ENCODE measurements at places on chromosomes 16 and 17.

DNA sequence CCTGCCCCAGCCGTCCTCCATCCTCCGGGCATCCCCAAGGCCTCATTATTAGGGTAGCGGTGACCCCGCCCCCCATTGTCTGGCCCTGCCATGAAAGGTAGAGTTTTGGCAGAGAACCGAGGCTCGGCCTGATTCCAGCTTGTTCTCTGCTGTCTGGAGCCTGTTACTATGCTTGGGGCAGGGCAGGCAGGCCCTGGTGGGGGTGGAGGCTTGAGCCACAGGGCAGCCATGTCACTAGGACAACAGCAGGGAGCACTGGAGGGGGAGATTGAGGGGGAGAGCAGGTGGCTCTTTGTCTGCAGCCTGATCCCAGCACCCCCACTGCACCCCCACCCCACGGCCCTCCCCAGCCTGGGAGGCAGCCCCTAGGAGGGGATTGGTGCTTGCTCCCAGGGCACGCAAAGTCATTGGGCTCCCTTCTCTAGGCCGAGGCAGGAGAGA, 15.4 kb downstream of the RHBDL3 start:
- DNase-seq, result no peak

GRCh38 chr17:17321356-17322025, 18.3 kb downstream of the NT5M start:
- no peak for DNase-seq

DNA sequence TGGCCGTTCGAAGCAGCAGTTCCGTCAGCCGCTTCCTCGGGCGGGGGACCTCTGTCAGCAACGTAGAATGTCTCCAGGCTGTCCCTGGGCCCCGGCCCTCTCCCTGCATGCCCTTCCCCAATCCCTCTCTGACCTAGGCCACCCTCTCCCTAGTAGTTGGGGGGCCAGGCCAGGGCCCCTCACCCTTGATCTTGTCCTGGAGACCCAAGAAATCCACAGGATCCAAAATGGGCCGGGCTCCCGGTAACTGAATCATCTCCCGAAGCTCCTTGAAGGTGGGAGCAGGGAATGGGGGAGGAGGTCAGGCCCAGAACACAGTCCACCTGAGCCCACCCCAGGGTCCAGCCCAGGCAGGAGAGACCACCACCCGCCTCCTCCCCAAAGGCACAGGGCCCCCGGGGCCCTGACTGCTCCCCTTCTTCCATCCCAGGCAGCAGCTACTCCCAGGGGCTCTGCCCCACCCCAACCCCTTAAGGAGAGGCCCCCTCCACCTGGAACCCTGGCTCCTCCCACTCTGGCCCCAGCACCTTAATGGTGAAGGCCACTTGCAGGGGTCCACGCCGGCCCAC, 4.7 kb upstream of the GRIN2C start:
- no peak for DNase-seq

DNA sequence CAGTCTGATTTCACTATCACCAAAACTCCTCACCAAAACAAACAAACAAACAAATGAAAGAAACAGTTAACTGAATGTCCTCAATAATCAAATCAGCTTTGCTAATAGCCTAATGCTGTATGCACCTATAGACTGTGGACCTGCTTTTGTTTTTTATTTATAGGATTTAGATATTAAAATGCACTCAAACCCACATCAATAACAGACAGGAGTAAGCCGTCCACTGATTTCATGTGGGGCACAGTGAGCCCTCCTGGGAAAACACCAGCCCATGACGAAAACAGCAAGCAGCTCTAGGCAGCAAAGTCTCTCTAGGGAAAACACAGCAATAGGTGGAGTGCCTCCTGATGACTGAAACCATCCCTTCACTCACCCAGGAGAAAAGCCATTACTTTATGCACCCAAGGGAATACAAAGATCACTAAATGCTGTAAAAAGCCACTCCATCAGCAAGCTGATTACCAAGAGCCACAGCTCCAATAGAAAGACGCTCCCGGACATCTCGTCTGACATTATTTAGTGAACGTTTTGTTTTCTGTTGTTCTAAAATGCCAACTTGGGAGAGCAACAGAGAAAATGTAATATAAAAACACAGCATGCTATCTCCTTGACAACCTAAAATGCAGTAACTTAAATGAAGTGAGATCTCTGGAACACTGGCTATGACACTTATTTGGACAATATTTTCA, 47.8 kb downstream of the ANKFY1 start:
- no peak for DNase-seq

- DNase-seq, result no peak
These were observed 4.8 kb downstream of the SRCIN1 start for GRCh38 chr17:38600906-38601305.

- no peak for DNase-seq
These were observed 100.2 kb downstream of the CYLD start for GRCh38 chr16:50842013-50842505.

DNA sequence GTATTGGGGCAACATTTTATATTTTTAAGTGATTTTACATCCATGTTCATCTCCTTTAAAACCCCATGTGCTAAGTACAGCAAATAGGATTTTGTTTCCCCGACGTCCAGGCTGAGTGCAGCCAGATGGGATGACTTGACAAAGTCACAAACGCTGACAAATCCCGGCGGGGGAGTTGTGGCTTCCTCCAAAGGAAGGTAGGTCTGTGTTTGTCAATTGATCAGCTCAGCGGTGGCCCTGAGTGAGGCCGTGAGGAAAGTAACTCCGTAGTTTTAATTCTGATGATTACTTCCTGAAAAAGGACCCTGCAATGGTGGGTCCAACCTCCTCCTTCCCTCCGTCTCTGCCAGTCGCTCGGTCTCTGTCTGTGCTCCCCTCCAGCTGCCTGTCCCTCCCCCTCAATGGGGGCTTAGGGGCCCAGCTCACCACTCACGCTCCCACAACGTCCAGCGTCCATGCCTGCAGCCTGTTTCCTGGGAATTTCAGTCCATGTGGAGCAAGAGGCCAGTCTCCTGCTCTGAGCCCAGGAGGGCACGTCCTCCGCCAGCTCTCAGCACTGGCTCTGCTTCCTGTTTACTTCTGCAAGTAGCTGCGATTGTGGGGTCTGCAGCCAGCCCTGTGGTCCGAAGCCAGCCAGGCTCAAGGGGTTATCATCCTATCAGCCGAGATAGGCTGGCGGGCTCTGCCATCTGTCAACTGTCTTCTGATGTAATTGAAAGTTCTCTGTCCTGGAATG, 209.4 kb upstream of the FOXF1 start:
- no peak for DNase-seq

DNA sequence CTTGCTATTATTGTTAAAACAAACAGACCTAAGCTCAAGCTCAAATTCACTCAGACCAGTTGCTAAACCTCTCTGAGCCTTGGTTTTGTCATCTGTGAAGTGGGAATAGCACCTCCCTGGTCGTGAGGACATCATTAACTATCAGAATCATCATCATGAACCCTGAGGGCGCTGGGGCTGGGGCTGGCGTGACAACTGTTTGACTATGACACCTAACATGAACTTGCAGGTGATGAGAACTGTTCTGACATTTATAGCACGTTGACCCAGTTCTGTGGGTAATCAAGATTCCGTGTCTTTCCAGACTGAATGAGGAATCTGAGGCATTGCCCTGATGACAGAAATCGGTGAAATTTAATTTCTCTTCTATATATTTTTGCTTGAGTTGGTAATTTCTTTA, 71.3 kb upstream of the CDH5 start:
- no peak for DNase-seq

- DNase-seq, result no peak
These were observed 53.9 kb downstream of the AP2B1 start for GRCh38 chr17:35641032-35641431.

DNA sequence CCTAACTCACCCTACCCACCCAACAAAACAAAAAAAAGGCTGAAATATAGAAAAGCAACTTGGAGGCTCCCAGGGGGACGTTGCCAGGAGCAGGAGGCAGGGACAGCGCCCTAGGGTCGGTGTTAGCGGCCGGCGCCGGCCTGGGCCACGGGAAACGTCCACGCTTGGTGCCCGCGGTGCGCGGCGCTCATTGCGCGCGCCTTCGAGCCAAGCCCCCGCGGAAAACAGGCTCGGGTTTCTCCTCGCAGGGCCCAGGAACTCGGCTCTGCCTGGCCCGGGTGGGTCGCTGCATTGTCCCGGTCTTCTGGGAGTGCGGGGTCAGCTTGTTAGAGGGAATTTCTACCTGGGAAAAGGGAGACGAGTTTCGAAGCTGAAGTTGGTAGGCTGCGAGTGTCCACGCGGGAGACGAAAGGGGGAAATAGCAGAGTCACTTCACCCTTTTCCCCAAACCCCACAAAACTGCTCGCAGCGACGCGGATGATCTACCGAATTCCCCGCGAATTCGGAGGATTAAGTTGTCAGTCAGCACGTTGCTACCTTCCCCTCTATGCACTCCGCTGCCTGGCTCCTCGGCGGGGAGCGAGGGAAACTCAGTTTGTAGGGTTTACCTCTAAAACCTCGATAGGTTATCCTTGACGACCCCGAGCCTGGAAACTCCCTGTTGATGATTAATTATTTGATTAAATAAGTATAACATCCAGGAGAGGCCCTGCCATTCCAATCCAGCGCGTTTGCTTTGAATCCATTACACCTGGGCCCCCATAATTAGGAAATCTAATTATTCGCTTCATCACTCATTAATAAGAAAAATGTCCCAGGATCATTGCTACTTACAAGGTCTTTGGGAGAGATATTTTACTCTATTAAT, 751 bp upstream of the FOXC2 start:
- DNase-seq, result no peak

DNA sequence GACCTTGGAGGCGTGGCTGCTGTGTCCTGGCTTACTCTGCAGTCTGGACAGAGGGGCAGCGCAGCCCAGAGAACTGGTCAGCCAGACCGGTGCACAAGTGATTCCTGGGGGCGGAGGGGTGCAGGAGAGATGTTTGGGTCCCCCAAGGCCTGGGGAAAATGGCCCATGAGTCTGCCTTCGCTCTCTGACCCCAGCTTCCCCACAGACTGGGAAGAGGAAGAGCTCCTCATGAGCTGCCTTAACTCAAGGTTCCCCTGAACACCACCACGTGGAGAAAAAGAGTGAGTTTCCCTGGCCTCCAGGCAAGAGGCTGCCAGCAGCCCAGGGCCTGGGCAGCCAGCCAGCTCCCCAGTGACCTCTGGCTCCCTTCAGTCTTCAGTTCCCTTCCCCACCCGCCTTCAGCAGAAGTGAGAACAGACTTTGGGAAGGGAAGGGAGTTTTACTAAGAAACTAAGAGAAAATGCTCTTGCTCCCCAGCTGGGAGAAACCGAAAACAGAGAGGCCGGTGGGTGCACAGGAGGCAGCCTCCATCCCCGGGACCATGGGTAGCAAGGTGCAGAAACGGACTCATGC, 2.0 kb upstream of the C17orf99 start:
- no peak for DNase-seq

- no peak for DNase-seq
These were observed 52.1 kb downstream of the METRNL start for GRCh38 chr17:83131401-83132011.

DNA sequence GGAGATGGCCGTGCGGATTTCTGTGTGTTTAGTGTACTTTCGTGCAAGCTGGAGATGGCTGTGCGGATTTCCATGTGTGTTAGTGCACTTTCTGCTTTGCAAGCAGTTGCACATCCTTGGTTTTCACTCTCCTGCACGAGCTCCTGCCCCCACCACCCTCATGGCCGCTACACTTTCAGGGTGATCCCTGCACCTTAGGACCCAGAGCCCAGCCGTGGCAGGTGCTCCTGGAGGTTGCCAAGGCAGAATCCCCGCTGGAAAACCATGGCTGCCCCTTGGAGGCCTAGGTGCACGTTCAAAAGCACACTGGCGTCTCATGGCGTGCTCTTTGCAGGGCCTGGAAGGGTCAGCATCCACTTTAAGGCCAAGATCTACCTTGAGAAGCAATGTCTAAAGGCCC, 311.0 kb upstream of the TNRC6C start:
- no peak for DNase-seq

DNA sequence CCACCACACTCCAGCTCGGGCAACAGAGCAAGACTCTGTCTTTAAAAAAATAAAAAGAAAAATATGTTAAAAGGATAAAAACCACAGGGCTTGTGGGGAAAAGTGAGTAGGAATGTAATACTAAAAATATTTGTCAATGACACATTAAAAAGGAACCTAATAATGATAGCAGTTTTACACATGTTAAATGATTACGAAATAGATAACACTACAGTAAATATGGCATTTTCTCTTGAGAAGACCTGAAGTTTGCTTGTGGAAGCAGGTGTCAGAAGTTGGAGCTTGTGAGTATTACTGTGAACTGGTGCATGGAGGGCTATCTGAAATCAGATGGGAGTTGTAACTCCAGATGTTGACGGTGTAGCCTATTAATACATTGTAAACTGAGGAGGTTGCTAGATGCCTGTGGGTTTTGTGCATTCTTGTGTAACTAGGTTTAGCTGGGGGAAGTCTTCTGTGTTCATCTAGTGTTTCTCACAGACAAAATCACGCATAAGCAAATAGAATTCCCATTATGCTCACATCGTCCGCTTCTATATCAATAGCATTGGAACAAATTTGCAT, 44.2 kb upstream of the CLEC18A start:
- DNase-seq, result no peak

DNA sequence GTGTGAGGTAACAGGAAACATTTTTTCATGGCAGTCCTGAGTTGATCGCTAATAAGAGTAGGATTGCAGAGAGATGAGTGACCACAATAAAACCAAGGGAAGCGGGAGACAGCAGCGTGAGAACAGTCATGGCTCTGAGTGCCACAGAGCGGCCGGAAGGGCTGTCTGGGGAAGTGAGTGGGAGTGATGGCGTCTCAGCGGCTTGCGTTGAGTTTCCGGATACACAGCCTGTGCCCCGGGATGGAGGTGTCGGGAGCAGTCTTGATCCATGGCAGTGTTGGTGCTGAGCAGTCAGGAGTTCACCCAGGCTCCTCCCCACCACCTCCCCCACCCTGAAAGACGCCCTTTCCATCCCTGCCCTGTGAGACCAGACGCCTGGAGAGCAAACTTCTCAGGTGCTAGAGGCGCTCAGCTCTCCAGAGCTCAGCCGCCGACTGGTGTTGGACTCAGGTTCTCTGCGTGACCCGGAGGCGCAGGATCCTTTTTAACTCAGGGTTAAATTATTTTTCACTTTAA, 59.8 kb downstream of the BANP start:
- DNase-seq, result no peak

GRCh38 chr17:19461681-19462080, 50.6 kb downstream of the RNF112 start:
- DNase-seq, result peak; percentile 7

GRCh38 chr17:32746280-32746679, 130.6 kb downstream of the MYO1D start:
- DNase-seq, result no peak

Data from activated T-cell treated with anti-CD3 and anti-CD28 coated beads, Interleukin-2, amount 50 U/mL, for 48 hours (primary cell).